ENCODE measurements at places on chromosomes 11 and 22.

GRCh38 chr22:42228483-42228882, 42.0 kb downstream of the TCF20 start:
- no peak for DNase-seq

GRCh38 chr11:65895482-65895981, 4.7 kb downstream of the FOSL1 start:
- DNase-seq = no peak

DNA sequence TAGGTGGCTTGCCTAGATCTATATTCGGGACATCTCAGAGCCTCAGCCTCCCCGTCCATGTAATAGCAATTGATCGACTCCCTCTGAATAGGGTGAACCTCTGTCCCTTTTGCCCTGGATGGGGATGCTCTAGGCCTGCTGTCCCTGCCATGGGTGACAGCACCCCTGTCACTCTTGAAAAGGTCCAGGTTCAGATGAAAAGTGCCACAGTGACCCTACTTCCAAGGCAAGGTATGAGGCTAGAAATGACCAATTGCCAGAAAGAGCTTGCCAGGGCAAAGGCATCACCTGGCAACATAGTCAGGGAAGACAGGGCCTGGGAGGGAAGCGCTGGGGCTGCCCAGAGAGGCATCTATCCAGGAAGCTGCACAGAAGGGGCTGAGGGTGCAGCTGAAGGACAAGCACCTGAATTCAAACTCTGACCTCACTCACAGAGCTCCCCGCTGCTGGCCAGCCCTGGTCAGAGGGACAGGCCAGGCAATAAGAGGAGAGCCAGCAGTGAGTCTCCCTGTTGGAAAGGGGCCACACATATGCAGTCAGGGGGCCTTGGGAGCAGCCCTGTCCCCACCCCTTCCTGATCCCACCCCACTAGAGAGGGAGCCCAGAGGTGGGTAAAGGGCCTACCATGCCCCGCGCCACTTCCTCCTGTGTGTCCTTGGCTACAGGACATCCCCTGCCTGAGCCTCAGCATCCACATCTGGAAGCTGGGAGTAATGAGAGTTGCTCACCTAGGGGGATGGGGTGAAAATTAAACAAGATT, 9.0 kb upstream of the APOBEC3A start:
- DNase-seq = no peak

- DNase-seq = no peak
Measured at GRCh38 chr11:115425816-115426215, 78.4 kb downstream of the CADM1 start.

- no peak for DNase-seq
Measured at GRCh38 chr11:2564588-2565425, 120.0 kb downstream of the KCNQ1 start.

GRCh38 chr22:26395926-26396325, 33.1 kb upstream of the ASPHD2 start:
- DNase-seq = no peak

DNA sequence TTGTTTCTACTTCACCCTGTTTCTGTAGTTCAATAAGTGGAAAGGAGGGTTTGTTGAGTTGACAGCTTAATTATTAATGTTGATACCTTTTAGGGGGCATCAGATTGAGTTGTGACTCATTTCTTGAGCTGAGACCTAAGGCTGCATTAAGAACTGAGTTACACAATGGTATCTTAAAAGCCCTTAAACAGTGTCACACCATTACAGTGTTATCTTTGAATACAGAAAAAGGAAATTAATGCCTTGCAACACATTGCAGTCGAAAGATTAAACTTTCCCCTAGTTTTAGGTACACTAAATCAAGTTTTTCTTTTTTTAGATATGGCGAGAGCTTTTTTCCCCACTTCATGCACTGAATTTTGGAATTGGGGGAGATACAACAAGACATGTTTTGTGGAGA, 16.7 kb downstream of the PAFAH1B2 start:
- DNase-seq = no peak

DNA sequence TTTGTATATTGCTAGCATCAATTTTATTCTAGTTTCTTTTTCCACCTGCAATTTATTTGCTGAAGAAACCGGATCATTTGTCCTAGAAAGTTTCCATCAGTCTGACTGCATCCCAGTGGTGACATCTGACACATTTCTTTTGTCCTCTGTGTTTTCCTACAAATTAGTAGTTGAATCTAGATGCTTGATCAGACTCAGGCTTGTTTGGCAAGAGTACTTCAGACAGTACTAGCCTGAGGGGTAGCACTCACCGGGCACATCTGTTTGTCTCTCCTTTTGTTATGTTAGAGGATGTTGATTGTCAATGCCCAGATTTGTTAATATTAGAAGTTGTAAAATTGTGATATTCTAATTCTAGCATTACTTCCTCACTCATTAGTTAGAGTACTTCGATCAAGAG, 204.8 kb downstream of the SWAP70 start:
- DNase-seq = no peak

DNA sequence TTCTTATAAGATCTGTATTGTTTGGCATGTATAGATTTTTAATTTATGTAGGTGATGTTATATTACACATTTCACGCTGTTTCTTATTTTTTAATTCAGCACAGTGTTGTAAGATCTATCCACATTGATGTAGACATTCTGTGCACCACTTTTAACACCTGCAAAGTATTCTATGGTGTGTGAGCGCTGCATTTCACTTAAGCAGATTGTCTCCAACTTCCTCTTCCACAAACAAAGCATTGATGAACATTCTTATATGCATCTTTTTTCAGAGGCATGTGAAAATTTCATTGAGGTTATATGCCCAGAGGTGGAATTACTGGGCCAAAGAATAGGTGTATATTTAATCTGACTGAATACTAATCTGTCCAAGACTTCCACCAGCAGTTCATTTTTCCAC, 3.4 kb upstream of the POU2AF1 start:
- DNase-seq = no peak

DNA sequence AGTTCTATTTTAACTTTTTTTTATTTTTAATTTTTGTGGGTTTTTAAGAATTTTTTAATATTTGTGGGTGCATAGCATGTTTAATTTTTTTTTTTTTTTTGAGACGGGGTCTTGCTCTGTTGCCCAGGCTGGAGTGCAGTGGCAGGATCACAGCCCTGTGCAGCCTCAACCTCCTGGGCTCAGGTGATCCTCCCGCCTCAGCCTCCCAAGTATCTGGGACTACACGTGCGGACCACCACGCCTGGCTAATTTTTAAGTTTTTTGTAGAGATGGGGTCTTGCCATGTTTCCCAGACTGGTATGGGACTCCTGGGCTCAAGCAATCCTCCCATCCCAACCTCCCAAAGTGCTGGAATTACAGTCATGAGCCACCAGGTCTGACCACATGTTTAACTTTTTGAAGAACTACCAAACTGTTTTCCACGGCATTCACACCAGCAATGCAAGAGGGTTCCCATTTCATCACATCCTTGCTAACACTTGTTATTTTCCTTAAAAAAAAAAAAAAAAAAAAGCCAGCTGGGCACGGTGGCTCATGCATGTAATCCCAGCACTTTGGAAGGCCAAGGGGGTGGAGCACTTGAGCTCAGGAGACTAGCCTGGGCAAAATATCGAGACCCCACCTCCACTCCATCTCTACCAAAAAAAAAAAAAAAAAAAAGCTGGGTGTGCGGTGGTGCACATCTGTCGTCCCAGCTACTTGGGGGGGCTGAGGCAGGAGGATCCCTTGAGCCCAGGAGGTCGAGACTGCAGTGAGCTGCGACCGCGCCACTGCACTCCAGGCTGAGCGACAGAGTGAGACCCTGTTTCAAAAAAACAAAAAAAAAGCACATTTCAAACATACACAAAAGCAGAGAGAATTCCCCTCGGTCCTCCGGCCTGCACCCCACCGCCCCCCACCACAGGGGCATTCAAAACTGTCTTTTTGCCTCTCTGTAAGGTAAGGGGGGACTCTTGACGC, 16.7 kb upstream of the TXNRD2 start:
- DNase-seq = no peak

GRCh38 chr11:69204941-69205742, 49.4 kb downstream of the SMIM38 start:
- DNase-seq = no peak

DNA sequence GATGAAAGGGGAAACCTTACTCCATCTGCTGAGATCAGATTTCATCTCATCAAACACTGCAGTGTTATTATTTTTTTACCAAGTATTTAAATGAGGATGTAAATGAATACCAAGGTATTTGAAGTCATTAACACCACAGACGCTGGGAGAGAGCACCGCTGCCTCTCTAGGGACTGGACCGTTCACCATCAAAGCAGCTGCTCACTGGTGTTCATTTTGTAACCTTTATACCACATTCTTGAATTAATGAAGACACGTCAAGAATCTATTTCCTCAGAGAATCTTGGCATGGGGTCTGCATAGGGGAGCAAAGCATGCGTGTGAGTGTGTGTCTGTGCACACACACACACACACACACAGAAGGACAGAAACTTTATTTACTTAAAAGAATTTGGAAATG, 15.6 kb downstream of the SIAE start:
- no peak for DNase-seq

DNA sequence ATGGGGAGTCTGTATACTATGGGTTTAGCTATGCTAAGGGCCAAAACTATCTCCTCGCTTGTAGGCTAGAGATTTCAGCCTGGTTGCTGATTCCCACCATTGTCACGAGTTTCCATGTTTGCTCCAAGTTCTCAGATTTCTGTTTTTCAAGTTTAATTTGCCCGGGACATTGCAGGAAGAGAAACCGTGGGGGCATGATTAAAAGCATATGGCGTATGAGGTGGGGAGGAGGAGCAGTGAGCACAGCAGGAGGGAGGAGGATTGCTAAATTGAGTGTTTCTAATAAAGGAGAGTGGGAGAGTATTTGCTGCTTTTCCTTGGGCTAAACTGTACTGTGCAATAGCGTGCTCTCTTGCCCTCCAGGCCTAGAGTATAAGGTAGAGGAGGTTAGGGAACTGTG, 558.4 kb downstream of the METTL15 start:
- DNase-seq = no peak

- no peak for DNase-seq
Measured at GRCh38 chr22:19831016-19831415, 23.7 kb downstream of the GNB1L start.

GRCh38 chr11:91365986-91366585, 858.5 kb upstream of the FAT3 start:
- DNase-seq = no peak

GRCh38 chr11:79274636-79275331, 166.0 kb downstream of the TENM4 start:
- DNase-seq = no peak

DNA sequence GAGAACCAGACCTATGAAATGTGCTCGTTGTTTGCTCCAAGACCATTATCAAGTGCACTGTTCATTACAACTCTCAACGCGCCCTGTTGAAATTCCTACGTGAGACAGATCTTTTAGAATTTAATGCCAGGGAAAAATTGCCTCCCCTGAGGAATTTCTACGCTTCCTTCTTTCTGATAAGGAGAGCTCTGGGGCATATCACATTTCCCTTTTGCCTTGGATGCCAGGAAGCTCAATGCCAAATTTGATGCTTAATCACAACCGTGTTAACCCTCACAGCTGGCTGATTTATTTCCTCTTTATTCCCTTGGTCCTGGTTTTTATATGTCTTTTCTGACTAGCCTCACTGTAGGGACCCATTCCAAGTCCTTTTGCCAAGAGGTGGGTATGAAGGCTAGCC, 109.4 kb downstream of the MICAL2 start:
- DNase-seq = no peak

DNA sequence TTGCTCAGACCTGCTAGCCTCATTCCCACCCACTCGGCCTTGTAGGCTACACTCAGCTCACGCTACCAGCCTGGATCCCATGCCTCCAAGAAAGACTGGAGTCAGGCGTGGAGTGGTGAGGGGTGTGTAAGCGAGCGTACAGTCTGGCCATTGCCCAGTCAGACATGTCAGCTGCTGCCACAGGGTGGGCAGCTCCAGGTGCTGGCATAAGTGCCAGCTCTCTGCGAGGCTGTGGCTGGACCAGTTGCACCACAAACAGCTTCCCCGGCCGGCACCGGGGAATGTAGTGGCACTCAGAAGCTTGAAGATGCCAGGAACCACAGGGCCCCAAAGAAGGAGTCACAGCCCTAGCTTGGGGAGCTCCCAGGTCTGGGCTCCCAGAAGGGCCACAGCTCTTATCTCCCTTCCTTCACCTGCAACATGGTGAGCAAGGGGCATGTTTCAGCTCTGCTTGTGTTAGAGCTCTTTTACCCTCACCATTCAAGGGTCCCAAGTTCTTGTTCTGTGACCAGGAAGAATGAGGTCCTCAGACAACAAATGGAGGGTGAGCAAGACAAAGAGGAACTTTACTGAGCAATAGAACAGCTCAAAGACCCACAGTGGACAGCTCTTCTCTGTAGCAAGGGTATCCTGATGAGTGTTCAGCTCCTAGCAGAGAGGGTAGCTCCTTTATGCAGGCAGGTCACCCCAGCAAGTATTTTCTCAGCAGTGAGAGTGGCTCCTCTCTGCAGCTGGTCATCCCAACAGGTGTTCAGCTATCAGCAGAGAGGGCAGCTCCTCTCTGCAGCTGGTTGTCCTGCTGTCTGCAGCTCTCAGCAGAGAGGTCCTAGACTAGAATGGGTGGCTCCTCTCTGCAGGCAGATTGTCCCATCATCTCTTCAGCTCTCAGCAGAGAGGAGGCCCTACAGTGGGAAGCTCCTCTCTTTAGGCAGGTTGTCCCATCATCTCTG, 6.0 kb downstream of the SBF2 start:
- no peak for DNase-seq

DNA sequence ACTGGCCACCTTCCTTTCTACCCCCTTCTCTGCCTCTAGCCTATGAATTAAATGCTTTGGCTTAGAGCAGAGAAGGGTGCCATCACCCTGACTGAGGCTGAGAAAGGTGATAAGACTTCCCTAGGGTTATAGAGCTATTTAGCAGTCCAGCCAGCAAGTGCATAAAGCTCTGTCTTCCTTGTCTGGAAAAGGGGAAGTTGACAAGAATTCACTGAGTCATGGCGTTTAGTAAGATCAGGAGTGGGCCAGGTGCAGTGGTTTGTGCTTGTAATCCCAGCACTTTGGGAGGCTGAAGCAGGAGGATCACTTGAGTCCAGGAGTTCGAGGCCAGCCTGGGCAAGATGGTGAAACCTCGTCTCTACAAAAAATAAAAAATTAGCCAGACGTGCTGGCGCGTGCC, 63.1 kb downstream of the LHFPL7 start:
- DNase-seq = no peak

GRCh38 chr11:114290503-114291235, 5.5 kb upstream of the NNMT start:
- DNase-seq = no peak

DNA sequence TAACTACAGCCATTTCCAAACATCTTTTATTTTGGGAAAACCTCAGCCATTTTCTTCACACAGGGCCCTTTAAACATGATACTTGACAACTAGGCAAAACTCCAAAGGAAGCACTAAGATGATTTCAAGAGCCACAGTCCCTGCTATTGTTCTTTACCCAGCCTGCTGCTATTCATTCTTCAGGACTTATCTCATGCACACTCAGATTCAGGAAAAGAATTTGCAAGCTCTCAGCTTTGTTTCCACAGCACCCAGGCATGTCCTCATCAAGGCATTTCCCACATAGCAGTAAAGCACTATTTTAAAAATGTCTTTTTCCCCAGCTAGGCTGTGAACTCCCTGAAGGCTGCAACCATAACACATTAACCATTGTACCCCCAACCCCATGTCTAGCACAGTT, 609.3 kb upstream of the CCDC90B start:
- no peak for DNase-seq
